ENCODE measurements at places on chromosomes 2 and 18.

GRCh38 chr2:54366487-54367280 lies 89.4 kb upstream of the SPTBN1 start:
- peak; percentile 8 for DNase-seq

GRCh38 chr2:100852447-100852846 lies 32.5 kb downstream of the NPAS2 start:
- DNase-seq, result no peak

DNA sequence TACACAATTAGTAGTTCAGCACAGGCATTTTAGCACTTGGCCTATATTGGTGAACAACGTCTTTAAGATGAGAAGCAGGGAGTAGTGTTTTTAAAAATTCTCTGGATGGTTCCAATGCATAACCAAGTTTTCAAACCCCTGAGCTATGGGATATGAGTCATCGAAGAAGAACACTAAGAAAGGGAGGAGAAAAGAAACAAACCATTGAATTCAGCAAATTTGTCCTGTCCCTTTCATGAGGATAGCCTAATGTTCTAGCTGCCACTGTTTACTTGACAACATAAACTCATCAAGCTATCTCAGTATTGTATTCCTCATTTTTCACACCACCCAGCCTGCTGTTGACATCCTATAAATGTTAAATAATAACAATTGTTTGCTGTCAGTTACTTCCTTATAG lies 158.0 kb downstream of the BARD1 start:
- DNase-seq, result peak; percentile 39

DNA sequence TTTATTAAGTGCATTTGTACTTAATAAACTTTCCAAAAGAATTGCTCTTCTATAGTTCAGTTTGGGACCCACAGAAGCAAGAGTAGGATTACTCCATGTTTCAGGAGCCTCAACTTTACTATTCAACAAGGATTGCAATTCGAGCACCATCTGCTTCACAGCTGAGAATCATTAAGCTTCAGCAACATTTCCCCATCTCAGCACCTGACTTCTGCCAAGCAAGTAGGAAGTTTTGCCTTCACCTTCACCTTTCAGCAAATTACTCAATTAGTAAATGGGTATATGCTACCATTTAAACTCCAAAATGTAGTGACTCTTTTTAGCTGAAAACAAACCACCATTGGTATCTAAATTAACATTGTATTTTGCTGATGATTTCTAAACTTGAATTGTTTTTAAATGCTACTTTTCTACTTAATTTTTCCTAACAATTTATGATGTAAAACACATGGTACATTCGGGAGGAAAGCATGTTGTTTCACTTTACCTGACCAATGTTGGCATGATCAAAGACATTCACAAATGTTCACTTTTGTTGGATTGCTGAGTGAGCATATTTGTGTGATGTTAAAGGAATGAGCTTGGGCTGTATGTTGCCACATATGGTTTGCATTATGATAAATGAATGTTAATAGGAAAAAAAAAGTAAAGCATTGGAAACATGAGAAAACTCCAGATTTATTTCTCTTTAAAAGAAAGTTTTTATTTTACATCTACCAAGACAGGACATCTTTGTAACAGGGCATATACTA lies 159.2 kb downstream of the GULP1 start:
- DNase-seq, result peak; percentile 23

- DNase-seq, result no peak
Measured at GRCh38 chr2:39202639-39203369, 41.0 kb downstream of the CDKL4 start.

DNA sequence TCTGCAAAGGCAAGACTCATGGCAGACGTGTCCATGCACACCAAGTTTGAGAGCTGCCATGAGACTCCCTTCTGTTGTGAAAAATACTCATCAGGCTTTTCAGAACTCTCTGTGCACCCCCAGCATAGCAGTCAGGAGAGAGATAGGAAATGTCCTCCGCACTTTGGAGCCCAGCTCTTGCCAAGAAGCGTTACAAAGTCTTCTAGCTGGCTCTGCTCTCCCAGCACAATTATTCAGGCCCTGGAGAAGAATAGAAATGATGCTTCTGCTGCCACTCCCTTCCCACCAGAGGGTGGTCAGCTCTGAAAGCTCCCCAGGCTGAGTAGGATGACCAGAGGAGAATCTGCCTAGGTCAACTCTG lies 594.4 kb upstream of the ID2 start:
- DNase-seq, result peak; percentile 75

- DNase-seq, result no peak
Measured at GRCh38 chr2:2641541-2642410, 310.7 kb upstream of the MYT1L start.

- DNase-seq, result no peak
Measured at GRCh38 chr2:142285480-142285879, 154.7 kb upstream of the LRP1B start.

GRCh38 chr2:216737676-216738075 lies 42.3 kb upstream of the IGFBP5 start:
- DNase-seq, result no peak

DNA sequence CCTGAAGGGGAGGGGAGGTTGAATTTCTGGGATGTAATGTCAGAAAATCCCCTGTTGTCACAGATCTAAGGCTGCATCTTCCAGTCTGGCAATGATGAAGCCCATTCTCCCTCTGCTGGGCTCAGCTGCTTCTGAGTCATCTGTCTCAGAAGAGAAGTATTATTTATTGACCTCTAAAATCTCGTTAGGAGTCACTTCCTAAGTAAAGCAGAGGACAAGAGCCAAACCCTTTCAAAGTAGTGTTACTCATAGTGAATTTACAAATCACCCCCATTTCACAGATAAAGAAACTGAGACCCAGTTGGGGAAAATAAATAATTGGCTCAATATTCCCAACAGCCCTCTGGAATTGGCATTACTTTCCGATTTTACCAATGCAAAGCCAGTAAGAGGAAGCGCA lies 167.3 kb upstream of the SKOR2 start:
- DNase-seq, result peak; percentile 57

- DNase-seq, result no peak
Measured at GRCh38 chr2:131046918-131047652, 46.2 kb downstream of the FAM168B start.

- no peak for DNase-seq
Measured at GRCh38 chr18:58947136-58947732, 82.6 kb downstream of the ZNF532 start.

GRCh38 chr2:162004031-162004430 lies 70.0 kb downstream of the DPP4 start:
- DNase-seq, result no peak

DNA sequence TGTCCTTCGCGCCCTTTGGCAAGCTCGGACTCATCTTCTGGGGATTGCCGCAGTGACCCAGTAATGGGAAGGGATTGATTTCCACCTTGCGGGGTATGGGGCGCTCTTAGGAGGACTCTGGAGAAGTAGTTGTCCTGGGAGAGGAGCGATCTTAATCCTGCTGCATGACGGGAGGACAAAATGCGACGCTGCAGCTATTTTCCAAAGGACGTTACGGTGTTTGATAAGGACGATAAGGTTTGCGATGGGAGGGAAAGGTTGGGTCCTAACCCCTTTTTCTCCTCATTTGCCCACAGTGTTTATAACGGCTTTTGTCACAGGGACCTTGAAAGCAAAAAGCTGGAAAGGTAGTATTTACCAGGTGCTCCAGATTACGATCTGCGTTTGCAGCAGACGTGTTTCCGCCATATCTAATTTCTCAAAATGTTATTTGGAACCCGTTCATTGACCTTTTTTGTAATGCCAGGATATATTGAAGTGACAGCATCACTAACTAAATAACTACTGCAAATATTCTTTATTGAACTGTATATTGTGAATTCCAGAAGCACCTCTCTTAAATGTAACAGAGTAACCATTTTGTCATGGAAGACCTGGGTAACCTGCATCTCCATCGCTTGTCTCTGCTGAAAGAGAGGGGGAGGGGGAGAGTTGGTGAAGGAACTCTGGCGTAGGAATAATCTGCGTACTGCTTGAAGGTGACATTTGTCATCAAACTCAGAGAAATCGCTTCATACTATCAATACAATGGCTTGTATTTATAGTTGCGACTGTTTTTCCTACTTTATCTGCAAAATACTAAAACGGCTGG lies 590 bp downstream of the MDH1 start:
- peak; percentile 6 for DNase-seq

GRCh38 chr18:73153271-73153670 lies 285.5 kb upstream of the NETO1 start:
- peak; percentile 55 for DNase-seq

GRCh38 chr2:28717339-28717758 lies 34.3 kb upstream of the PPP1CB start:
- peak; percentile 83 for DNase-seq

- no peak for DNase-seq
Measured at GRCh38 chr2:16566701-16567100, 98.9 kb downstream of the CYRIA start.

- DNase-seq, result peak; percentile 12
Measured at GRCh38 chr2:33681364-33681757, 82.3 kb upstream of the FAM98A start.

DNA sequence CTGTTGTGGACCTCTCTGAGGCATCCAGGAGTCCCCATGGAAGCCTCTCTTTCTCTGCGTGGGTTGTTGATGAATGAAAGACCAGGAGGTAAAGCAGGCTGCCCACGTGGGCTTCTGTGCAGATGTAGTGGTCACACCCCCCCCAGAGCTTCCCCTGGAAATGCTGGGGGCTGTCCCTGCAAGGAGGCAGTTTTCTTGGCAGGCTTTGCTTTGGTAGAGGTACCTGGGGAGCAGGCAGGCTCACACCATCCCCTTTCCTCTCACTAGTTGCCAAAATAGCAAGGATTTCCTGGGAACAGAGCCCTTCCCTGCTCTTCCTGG lies 97.6 kb upstream of the MAP3K20 start:
- DNase-seq, result no peak

GRCh38 chr18:56312551-56313335 lies 325.6 kb downstream of the TXNL1 start:
- no peak for DNase-seq

DNA sequence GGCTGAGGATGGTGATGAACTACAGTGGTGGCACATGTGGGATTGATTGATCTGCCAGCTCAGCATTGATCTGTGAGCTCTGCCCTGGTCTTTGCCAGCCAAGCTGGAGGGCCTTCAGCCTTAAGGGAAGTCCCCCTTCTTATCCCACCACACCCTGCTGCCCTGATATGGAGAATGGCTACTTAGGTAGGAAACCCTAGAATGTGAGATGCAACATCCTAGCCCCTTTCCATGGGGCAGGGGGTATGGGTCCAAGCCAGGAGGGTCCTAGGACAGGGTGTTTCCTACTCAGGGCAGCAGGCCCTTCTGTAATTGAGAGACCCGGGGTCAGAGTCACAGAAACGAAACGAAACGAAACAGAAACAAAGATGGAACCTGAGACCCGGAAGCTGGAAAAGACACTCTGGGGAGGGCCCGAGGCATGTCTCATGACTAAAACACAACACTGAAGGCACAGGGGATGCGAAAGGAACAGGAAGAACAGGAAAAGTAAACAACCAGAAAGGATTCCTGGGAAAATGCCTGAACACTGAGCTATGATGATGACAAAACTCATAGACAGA lies 16.9 kb upstream of the SULT1C2 start:
- peak; percentile 79 for DNase-seq

GRCh38 chr2:150047620-150048222 lies 439.7 kb downstream of the RND3 start:
- no peak for DNase-seq

DNA sequence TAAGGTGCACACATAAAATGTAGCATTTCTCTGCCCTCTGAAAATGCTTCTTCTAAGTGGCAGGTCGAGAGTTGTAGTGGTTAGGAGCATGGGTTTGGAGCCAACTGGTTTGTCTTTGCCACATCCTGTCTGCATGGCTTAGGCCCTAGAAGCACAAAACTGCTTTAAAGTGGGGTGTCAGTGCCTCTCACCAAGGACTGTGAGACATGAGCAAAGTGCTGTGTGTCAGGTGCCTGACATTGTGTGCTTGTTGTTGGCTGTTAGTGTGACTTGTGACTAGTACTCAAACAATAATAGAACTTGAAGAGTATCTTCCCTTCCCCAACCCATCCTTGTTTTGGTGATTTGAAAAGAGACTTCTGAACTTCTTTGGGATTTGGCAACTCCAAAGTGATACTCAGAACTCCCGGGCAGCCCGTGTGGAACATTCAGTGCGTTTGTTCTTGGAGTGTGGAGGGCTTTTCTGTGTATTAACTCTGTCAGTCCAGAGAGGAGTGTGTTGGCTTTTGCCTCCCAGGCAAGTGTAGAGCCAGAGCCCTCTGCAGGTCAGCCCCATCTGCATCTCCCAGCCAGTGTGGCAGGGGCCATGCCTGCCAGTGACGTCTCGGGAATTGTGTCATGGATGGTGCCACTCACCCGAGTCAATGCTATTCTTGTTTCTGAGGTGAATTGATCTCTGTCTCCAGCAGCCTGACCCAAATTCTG lies 5.0 kb downstream of the MGAT5 start:
- no peak for DNase-seq

- no peak for DNase-seq
Measured at GRCh38 chr2:26590980-26591618, 50.1 kb downstream of the CIB4 start.

- DNase-seq, result peak; percentile 72
Measured at GRCh38 chr2:226215902-226216503, 583.6 kb downstream of the IRS1 start.

DNA sequence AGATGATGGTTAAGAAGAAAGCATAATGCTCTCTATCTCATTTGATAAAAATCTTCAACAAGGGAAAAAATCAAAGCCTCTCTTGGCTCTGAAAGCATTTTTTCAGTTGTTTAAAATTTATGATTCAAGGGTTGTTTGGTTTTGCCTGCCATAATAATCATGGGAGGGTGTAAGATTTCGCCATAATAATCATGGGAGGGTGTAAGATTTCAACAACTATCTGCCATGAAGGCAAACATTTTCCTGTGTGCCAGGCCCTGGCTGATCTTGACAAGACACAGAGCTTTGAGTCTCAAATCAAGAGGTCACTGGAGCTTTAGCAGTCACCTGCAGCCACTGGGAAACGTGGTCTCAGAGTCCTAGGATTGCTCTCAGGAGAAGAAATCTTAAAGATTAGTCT lies 175.1 kb upstream of the PIEZO2 start:
- DNase-seq, result peak; percentile 40

DNA sequence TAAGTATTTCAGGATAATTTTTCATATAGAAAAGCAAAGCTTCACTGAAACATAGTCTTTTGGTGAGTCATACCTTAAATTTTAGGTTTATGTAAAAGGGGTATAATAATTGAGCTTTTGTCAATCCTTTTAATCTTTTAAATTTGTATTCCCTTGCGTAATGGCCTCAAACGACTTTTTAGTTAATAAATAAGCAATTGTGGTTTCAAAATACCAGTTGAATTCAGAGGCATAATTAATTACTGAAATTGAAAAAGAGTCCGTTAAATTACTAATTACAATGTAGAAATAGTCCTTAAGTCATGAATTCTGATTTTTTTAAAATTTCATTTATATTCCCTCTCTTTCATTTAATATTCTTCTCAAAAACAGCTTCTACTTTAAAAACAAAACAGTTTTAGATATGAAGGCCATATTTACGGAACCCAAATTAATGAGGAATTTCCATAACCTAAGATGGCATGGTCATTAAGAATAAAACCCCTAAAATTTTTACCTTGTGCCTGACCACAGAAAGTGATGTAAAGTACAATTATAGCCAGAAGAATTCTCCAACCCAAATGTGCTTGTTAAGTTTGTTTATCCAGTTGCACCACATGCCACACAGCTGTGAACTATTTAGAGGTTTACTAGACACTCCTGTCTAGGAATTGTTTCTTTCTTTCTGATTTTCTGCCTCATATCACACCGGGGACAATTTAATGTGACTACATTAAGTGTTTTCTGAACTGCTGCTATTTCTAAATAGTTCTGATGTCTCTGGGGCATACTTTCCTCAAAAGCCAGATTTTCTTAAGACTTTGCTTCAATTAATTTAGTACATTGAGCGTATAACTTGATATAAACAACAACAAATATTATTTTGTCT lies 60.7 kb upstream of the ITGA4 start:
- DNase-seq, result peak; percentile 10

- DNase-seq, result no peak
Measured at GRCh38 chr2:126831234-126832005, 67.3 kb upstream of the TEX51 start.
